Left renal cortex interstitium (tissue), 4 donors: ENCODE measurements at places on chromosomes 11 and 22. TPM values are rescaled to one million over a fixed set of nuclear protein-coding genes. Genes with fewer than 3 reads are reported as not detected.

The PYGM gene
- polyA plus RNA-seq = 1.9 TPM

The SHANK3 gene
- polyA plus RNA-seq = 16.3 TPM

DNA sequence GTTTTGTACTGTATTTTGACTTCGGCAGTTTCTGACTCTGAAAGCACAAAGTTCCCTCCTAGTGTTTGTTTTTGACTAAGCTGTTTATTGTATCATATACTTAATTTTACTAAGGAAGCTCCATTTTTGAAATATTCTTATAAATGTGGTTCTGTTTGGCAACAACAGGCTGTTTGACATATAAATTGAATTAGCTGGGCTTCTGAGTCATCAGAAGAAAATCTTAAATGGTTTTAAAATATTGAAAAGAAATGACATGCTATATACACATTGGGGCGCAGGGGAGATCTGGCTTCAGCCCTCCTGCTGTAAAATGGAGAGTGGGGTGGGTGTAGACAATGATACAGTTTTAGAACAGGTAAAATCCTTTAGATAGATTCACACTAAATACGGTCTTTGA is 38.6 kb downstream of the SHISA8 start:
- DNase-seq = no peak

DNA sequence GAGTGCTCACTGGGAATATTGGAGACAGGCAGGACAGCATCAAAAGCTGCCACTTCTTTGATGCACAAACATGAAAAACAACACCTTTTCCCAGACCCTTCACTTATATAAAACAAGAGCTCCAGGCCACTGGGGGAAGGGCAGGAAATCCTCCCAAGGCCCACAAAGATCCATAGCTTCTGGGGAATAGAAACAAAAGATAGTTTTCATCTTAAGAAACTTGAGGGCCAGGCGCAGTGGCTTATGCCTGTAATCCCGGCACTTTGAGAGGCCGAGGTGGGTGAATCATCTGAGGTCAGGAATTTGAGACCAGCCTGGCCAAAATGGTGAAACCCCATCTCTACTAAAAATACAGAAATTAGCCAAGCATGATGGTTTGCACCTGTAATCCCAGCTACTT is 15.3 kb downstream of the RTL6 start:
- no peak for DNase-seq

The COX8A gene
- polyA plus RNA-seq = 401 TPM

DNA sequence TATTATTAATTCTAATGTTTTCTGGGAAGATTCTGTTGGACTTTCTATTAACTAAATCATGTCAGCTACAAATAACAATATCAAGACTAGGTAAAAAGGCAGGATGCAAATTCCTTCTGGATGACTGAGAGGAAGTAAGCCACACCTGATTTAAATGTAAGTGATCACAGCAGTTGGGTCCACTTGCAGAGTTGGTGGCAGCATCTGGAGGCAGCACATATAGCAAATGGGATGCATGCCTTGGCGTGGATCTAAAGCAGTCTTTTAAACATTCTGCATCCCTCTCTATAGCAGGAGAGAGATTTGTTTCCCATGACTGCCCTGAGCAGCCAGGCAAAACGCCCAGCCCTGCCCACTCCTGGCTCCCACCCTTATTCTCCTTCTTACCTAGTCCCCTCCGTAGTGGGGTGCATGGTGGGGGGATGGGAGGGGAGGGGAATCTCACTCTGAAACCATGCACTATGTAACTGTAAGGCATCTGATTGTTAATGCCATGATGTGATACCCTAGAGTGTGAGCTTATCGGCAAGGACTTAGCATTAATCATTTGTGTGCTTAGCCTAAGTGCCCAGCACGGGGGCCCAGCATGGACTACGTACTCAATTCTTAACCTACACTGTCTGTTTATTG is 130.3 kb downstream of the EFCAB6 start:
- no peak for DNase-seq

GRCh38 chr11:65636108-65637031 is 1.5 kb upstream of the SIPA1 start:
- DNase-seq = no peak

The SPDYC gene
- polyA plus RNA-seq = not detected

The TEX54 gene
- not detected for polyA plus RNA-seq

The ZBED5 gene
- polyA plus RNA-seq = 101 TPM

The OR51B2 gene
- polyA plus RNA-seq = not detected

The GGA1 gene
- 79.0 TPM for polyA plus RNA-seq

DNA sequence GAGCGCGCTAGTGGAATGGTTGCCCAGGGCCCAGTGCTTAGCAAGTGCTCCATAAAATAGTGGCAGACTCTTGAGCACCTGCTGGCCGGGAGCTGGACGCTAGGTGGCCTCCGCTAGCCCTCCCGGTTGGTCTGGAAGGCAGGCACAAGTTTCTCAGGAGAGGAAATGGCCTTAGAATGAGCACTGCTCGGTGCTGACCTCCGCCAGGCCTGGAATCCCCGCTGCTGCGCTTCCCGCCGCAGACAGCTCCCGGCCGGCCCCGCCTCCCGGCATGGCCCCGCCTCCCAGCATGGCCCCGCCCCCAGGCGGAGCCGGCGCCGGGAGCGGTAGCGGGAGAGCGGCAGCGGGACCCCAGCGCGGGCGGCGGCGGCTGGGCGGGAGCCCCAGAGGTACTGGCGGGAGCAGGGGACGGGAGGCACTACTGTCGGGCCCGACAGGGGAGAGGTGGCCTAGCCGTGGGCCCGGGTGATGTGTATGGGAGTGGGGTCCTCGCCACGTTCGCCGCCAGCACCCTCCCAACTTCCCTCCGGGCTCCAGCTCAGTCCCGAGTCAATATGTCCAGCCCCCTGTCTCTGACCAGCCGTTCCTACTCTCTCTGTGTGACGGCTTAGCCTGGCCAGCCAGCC is at the start of gene SIPA1:
Gene SIPA1, plus strand, starts transcription at position 308 of the 626 bp plus-strand sequence. CDS start 2,821 bp downstream, outside the sequence.
- no peak for DNase-seq

The GAL3ST3 gene
- 8.6 TPM for polyA plus RNA-seq

DNA sequence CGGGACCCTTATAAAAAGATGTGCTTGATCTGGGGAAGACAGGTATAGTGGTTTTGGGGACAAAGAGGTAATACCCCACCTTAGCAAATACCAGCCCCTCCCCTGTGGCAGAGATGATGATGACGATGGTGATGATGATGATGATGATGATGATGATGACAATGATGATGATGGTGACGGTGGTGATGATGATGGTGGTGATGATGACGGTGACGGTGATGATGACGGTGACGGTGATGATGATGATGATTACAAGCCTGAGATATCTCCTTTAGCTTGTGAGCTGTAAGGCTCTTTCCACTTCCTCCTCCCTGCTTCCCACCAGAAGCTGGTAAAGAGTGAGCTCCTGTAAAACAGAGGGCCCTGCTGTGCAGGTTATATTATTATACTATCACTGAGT is 89.5 kb upstream of the TMEM45B start:
- DNase-seq = no peak

GRCh38 chr22:49915610-49916009 is 2.6 kb downstream of the ALG12 start:
- DNase-seq = no peak

The KCNK4 gene
- not detected for polyA plus RNA-seq

DNA sequence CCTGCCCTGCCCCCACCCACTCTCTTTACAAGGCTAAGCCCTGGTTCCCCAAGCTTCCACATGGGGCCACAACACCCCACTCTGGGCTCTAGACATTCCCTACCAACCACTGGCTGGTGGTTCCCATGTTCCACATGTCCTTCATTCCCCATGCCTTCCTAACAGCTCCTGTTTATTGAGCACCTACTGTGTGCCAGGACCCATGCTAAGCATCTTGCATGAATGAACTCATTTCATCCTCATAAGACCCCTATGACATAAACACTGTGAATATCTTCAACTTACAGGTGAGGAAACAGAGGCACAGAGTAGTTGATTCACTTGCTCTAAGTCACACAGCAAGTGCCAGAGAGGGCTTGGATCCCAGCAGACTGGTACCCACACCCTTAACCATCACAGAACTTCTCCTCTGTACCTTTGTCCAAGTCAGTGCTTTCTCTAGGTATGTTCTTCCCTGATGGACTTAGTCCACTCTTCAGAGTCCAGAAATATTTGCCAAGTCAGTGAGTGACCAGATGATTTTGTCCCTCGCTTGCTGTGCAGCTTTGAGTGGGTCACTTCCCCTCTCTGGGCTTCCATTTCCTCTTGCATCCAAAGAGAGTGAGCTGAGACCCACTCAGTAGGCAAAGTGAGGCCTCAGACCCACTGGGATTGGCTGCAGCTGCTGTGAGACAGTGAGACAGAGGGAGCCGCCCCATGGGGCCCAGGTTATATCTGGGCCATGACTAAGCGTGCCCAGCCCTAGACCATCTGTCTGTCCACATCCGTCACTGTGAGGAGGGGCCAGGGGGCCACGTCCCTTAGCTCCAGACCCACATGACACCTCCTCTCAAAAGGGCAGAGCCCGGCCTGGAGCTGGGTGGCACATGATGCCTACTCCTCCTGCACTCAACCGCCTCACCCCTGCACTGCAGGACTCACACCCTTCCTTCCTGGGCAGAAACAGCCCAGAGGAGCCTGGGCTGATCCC is 132.4 kb downstream of the MN1 start:
- no peak for DNase-seq

DNA sequence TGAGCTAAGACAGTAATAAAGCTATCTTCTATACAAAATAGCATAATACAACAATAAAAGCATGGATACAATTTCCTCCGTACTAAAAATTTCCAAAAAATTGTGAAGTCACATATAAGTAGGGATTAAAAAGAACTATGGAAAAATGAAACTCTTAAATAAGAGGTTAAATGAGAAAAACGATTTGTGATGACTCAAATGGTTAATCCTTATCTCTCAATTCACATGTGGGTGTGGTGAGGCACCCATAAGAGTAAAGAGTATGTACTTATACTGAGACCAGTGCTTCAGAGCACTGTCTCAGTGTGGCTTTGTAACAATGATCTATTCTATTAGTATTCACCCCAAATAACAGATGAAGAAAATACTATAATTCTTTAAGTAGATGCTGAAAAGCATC is 25.0 kb upstream of the CCDC34 start:
- no peak for DNase-seq

DNA sequence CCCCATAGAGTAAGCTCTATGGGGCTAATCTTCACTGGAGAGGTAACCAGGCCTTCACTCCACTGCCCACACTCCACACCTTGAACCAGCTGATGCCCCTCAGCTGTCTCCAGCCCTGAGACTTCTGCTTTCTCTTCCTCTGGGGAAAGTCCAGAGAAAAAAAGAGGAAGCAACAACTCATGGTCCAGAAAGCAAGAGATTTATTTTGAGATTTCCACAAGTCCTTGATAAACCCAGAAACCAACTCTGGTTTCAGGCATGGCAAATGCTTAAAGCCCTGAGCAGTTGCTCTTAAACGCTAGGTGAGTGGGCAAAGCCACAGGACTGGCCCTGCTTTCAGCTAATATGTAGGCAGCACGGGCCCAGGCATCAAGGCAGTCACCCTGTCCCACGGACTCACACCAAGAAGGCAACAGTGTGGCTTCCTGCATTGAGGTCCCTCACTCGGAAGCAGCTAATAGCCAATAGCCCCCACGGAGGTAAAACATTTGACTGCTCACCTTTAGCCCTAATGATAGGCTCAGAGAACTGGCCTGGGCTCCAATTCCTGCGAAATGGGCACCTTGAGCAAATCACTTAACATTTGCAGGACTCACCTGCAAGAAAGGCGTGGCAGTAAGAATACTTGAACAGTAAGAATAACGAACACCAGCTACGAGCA is 4.3 kb downstream of the CYB561A3 start:
- DNase-seq = no peak

The BATF2 gene
- 2.7 TPM for polyA plus RNA-seq

GRCh38 chr11:126112547-126112946 is 49.9 kb upstream of the CDON start:
- DNase-seq = no peak

GRCh38 chr11:44275241-44275640 is 34.7 kb downstream of the ALX4 start:
- no peak for DNase-seq

The LPXN gene
- 9.0 TPM for polyA plus RNA-seq

GRCh38 chr11:64245401-64245796 is 1.3 kb downstream of the PPP1R14B start:
- no peak for DNase-seq

The SCO2 gene
- not detected for polyA plus RNA-seq

GRCh38 chr11:111814557-111815320 is 48.5 kb upstream of the PPP2R1B start:
- no peak for DNase-seq
